ENCODE measurements at places on chromosomes 7 and 10.

DNA sequence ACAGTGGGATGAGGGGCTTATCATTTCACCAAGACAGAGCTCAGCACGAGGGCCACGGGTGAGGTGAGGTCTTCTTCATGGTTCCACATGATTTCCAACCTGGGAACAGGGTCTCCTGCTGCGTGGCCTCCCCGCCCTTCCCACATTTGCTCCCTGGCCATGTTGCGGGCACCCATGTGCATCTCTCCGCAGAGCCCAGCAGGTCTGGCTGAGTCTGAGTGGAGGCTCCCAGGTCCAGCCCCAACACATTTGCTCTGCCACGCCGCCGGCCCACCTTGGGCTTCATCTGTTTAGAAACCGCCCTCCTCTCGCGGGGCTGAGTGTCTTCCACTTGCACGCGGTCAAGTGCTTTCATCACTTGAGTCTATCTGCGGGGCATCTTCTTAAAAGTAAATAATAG is 14.8 kb upstream of the PRKAR1B start:
- DNase-seq, result no peak

- DNase-seq, result peak; percentile 62
Observed at GRCh38 chr7:35249537-35249907, 4.4 kb downstream of the TBX20 start.

GRCh38 chr7:141291541-141291940 is 217.7 kb downstream of the TMEM178B start:
- no peak for DNase-seq

DNA sequence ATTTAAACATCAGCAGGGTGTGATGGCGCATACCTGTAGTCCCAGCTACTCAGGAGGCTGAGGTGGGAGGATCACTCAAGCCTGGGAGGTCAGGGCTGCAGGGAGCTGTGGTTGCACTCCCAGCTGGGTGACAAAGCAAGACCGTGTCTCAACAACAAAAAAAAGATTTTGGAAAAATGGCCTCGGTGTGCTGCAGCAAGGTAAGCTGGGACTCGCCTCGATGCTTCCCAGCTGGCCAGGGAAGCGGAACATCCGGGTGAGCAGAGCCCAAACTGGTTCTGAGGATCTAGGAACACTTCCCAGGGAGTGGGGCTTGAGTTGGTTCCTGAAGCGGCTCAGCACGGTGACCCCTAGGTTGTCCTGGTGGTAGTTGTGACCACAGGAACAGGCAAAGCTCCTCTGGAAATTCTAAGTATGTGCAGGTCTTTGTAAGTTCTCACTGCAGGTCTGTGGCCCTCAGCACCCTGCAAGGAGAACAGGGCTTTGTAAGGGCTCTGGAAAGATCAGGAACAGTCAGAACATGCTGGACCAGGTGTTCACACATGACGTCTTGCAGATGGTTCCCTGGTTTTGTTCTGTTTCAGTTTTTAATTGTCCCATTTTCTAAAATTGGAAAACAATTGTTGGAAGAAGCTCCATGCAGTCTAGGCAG is 38.6 kb upstream of the ZMIZ2 start:
- no peak for DNase-seq

- no peak for DNase-seq
Observed at GRCh38 chr10:34677591-34677990, 137.5 kb downstream of the PARD3 start.

DNA sequence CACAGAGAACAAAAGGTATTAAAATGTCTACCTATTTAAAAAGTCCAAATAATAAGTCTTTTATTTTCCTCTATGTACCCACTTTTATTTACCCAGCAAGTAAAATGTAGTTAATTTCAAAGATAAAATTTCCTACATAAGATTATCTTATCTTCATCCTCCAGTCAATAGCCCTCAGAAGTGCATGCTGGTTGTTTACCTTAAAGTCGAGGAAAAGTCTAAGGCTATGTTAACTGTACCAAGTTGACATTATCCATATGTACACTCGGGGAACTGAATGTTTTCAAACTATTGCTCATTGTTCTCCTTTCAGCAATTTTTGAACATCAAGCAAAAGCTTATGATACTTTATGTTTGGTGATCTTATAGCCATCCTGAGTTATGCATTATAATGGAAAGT is 24.1 kb upstream of the LIPF start:
- DNase-seq, result no peak

- no peak for DNase-seq
Observed at GRCh38 chr10:44267007-44267406, 117.9 kb downstream of the CXCL12 start.

DNA sequence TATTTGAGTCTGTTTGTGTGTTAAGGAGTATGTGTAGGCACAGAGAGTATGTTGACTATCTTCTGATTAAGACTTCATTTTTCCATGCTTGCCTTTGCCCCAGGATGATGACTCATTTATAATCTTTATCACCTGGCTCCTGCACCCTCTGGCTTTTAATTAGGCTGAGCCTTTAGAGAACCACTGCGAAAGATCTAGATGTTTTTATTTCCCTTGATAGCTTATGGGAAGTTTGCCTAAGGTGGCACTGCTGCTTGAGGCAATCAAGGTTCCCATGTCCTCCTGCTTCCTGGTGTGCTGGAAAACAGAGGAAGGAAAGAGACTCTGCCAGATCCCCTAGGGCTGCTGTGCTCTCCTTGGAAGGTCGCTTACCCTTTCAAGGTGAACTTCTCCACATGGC is 114.6 kb downstream of the ARL4A start:
- no peak for DNase-seq

DNA sequence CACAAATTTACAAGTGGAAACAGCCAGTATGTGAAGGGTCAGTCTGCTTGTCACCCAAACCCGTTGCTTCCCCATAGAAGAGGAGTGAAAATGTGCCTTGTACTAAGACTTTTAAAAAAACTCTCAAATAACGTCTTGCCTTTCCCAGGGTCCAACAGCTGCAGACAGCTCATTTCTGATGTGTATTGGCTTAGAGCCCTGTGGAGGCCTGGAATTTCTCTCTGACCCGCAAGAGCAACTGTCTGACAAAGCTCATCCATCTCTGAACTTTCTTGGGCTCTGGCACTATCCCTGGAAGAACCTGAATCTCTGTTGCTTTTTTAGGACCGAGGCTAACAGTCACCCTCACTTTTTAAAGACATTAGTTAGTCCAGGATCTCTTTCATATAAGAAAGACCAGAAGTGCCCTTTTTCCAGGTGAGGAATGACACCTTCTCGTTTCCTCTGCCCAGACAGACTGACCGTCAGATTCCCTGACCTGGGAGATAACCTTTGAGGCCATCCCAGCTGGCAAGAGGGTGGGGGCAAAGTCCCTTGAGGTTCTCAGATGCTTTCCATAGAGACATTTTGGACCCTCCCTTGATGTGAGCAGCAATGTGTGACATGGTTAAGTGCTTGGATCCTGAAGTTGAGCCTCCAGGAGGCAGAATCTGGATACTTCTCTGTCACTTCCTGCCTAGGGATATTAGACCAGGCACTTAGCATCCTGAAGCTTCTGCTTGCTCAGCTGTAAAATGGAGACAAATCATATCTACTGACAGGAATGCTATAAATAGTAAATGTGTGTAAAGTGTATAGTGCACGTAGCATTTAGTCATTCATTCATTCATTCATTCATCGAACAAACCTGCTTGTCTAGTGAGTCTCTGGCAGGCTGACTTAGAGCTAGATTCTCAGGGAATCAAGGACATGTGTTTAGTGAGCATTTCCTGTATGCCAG is 4.5 kb upstream of the NODAL start:
- DNase-seq, result peak; percentile 70

- peak; percentile 96 for DNase-seq
Observed at GRCh38 chr10:24463611-24464426, 254.9 kb downstream of the KIAA1217 start.

- DNase-seq, result no peak
Observed at GRCh38 chr10:120473593-120473992, 16.6 kb downstream of the PLPP4 start.

DNA sequence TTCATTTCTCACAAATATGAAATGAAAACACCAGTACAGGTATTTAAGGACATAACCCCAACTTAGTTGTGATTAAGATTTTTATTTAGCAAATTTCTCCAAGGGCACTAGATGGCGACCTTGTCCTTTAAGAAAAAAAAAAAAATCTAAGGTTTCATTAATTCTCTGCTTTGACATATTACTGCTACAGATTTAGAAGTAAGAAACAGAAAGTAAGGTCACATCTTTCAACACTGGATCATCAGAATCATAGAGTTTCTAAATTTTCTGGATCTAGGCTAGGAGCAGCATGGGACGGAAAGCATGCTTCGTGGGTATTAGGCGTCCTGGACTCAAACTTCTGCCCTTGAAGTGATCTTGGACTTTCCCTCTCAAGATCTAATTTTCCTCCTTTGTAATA is 85.5 kb upstream of the PRKG1 start:
- no peak for DNase-seq

DNA sequence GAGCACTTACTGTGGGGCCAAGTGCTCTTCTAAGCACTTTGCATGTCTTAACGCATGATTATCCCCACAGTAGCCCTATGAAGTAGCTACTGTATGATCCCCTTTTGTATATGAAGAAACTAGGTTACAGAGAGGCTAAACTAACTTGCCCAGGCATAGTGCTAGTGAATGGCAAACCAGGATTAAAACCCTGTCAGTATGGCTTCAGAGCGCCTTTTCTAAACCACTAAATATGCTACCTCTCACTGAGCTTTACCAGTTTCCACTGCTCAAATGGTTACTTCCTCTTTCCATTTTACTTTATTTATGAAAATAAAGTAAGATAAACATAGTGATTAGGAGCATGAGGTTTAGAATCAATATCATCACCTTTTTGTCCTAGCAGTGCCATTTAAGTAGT is 73.6 kb downstream of the PODXL start:
- no peak for DNase-seq

DNA sequence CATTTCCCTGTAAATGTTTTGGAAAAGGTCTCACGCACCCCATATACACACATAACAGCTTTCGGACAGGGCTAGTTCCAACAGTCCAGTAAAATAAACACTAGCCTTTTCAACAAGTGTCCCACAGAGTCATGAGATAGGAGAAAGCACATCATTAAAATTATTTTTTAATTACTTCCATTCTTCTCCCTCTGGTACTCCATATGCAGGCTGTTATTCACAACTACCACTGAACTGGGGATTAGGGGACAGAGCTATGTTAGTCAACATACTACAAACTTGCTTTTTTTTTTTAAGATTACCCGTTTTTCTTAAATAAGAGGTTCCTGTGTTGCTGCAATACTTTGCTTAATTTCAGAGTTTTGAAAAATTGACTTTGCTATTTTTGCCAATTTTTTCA is 576.6 kb upstream of the KCND2 start:
- DNase-seq, result no peak

DNA sequence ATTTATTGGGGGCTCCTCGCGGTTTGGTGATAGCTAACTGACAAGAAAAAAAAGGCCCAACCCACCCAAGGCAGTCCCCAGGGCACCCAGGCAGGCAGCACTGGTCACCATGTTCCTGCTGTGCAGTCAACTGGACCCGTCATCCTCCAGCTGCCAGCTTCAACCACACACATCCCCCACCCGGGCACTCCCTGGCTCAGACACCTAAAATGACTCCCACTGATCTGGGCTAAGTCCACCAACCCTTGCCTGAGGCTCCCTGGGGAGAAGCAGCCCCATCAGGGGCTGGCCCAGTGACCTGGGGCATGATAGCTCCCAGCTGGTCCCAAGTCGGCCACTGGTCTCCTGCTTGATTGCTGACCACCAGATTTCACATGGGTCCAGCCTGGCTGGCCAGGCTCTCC is 161.8 kb downstream of the NRF1 start:
- DNase-seq, result no peak

DNA sequence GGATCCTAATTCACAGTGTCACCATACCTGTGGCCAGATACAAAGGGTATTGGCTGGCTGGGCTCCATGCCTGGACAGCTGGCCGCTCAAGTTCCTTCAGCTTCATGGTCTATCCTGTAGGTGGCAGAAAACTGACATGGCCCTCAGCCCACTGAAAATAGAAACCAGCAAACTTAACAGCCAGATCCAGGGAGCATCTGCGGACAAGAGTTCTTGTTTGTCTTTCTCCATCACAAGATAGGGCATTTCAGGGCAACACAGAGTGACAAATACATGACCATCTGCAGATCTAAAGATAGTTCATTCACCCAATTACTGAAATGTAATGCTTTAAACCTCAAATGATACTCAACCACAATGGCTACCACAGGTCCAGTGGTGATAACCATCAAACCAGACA is 2.8 kb downstream of the SEC31B start:
- no peak for DNase-seq

DNA sequence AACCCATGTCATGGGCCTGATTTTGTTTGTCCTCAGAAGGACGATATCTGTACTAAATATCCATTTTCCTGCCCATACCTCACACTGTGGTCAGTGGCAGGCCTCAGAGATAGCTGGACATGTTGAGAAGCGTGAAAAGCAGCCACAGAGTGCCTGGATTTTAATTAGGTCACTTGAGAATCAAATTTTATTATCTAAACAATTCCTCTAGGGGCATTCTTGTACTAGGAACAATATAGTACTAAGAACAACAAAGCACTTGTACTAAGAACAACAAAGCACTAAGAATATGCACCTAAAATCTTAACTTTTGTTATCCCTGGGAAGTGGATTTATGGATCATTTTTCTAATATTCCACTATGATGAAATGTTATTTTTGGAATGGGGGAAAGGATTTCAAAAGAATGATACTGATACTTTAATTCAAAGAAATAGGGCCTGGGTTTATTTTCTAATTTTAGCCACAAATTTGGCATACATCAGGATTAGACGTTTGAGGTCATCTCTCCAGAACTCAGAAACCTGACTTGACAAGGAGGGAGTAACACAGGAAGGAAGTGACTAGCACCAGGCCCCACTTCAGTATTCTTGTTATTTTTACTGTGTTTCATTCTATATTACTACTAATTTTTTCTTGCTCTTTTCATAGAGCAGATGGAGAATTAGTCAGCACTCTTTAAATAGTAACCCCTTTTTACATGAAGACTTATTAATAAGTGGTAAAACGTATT is 112.2 kb downstream of the EXOC4 start:
- no peak for DNase-seq

- no peak for DNase-seq
Observed at GRCh38 chr7:17109020-17109419, 189.4 kb upstream of the AHR start.

DNA sequence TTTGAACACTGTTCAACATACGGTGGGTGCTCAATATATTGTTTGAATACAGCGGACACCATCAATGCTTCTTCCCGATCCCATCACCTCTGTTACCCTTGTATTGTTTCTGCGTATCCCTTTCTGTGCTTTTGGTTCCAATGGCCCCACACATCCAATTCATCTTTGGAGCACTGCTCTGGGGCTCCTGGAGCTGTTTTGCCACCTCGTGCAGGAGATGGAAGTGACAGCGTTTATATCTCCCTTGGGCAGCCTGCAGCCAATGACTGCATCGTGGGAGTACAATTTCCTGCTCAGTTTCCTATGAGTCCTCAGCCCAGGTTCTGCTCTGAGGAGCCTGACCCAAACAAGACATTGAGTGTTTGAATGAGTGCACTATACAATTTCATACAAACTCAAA is 50.2 kb upstream of the PIK3CG start:
- DNase-seq, result no peak

DNA sequence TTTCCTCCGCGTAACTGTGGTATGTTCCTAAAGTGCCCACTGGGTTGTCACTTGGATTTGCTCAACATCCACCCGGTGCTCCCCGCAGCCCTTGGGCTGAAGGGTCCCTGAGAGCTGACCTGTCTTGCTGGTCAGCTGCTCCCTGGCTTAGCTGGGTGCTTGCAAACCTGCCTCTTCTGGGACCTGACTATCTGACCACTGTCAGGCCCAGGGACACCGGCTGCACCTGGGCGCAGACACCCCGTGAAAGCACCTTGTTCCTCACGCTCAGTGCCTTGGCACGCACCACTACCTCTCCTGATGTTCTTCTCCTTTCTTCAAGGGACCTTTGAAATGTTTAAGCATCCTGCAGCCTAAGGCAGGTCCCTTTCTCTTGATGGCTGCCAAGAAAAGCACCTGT is 26.6 kb upstream of the LARP4B start:
- DNase-seq, result no peak

Measured in islet precursor cell (in vitro differentiated cells).